Umbilical cord (tissue), 2 donors: ENCODE measurements at places on chromosomes 2 and 18.

GRCh38 chr18:61199171-61199848 lies 133.9 kb upstream of the CDH20 start:
- DNase-seq, result peak; percentile 3

GRCh38 chr2:46982351-46983064 lies 66.9 kb upstream of the MCFD2 start:
- DNase-seq, result no peak

DNA sequence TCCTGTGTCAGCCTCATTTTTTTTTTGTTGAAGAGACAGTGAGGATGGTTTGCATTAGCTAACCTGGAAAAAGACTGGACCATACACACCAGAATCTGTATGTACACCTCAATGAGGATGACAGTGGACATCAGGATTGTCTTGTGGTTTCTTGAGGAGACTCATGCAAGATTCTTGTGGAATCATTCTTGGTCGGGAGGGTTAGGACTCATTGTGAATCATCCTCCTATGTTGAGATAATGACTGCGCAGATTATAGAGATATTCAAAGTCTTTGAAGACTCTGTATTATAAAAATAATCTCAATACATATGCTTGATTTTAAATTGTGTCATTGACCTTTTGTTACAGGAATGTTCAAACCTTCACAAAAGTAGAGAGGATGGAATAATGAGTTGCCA lies 49.1 kb upstream of the DOCK10 start:
- no peak for DNase-seq

GRCh38 chr2:39994151-39994550 lies 215.1 kb upstream of the THUMPD2 start:
- DNase-seq, result peak; percentile 15

- DNase-seq, result no peak
These were observed 242.5 kb downstream of the AFF3 start for GRCh38 chr2:99899882-99900281.

DNA sequence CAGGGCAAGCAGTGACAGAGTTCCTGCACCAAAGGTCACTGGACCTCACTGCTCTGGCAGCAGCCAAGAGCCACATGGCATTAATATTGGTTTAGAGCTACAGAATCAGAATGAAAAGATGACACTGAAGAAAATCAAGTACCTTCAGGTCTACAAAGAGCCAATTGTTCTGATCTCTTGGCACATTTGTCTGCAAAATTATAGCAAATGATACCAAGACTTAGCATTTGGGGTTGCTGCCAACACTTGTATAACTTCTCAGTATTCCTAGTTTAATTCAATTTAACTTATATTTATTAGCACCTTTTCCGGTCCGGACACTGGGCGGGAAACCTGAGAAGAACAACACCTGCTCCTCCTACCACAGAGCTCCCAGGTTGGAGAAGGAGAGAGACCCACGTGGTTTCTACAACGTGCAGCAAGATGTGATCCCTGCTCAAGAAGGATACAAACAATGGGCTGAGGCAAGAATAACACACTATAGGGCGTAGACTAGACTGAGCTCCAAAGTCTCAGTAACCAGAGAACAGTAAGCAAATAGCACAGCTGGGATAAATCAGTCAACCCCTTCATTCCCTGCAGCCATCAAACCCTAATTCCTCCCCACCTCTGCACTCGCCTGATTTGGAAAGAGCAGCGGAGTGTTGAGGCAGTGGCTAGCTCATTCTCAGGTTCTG lies 2.4 kb downstream of the LRRC30 start:
- no peak for DNase-seq

GRCh38 chr2:46308081-46308480 lies 10.9 kb downstream of the EPAS1 start:
- peak; percentile 41 for DNase-seq

DNA sequence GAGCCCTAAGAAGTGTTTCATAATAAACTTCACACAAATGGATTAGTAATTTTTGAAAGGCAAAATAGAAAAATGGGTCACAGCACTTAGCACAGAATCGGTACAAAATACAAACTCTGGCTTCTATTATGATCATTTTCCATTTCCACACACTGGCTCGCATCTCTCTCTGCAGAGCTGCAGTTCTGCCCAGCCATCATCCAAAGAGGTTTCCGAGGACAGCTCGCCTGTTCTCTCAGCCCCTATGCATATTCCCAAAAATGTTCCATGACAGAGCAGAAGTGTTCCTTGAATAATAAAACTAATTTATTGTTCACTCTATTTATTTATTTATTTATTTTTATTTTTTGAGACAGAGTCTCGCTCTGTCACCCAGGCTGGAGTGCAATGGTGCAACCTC lies 115.6 kb downstream of the AP1S3 start:
- no peak for DNase-seq

GRCh38 chr18:36017232-36017631 lies 44.8 kb downstream of the RMP24 start:
- peak; percentile 3 for DNase-seq
